Nucleus accumbens (tissue), 56 donors: ENCODE measurements at places on chromosomes 16 and 17.

DNA sequence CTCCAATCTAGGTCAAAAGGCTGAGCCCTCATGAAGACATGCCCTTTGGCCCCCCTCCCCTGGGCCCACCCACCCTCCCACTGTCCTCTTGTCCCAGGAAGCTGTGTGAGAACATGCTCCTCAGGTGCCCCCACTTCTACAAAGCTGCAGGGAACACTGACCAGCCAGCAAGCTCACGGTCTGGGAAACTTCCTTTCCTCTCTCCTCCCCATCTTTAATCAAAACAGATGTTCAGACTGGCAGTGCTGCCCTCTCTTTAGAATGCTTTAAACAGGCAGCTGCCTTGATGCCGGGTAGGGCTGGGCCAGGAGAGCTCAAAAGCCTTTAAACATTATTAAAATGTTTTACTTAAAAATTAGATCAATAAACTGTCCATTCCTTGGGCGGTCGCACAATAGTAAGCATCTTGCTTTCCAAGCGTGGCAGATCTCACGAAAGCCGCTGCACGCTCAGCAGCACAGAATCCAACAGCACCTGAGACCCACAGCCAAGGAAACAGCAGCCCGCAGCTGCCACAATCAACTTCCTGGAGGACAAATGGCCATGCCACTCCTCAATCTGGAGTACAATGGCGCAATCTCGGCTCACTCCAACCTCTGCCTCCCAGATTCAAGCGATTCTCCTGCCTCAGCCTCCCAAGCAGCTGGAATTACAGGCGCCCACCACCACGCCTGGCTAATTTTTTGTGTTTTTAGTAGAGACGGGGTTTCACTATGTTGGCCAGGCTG is 399.2 kb downstream of the SLC39A11 start:
- DNase-seq, result no peak

- DNase-seq, result no peak
These were observed 374.3 kb upstream of the XYLT1 start for GRCh38 chr16:17845031-17845430.

- DNase-seq, result no peak
These were observed 93.1 kb downstream of the SPACA3 start for GRCh38 chr17:33084755-33085154.

DNA sequence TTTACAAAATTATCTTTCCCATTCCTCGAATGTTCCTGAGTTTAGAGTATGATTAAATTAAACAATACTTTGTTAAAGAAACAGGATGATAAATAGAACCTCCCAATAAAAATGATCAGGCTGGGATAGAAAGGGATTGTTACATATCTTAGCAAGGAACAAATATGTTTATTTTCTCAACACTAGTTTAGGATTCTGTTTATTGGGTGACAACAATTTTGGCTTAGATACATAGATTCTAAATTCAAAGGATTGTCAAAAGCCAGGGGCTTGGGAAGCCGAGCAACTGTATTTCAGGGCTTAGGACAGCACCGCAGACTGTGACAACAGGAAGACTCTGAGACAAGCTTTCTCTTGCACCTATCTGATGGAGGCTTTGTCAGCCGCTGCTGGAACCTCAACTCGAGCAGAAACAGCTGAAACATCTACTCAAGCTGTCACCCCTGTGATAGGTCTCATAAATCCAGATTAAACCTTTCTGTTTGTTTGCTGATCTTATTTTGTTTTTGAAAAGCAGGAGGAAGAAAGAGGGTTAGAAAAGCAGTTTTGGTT is 562.8 kb upstream of the ZFHX3 start:
- DNase-seq, result no peak

DNA sequence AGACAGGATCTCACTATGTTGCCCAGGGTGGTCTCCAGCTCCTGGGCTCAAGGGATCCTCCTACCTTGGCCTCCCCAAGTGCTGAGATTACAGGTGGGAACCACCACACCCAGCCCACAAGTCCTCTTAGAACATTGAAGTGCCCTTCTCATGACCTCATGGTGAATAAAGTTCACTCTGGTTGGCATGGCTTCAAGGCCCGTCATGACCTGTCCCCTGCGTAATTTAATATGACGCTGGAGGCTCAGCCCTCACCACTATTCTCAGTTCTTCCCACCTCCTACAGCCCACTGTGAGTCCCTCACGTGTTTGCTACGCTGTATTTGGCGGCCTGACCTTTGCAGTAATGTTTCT is 1.9 kb downstream of the ENDOV start:
- DNase-seq, result no peak

DNA sequence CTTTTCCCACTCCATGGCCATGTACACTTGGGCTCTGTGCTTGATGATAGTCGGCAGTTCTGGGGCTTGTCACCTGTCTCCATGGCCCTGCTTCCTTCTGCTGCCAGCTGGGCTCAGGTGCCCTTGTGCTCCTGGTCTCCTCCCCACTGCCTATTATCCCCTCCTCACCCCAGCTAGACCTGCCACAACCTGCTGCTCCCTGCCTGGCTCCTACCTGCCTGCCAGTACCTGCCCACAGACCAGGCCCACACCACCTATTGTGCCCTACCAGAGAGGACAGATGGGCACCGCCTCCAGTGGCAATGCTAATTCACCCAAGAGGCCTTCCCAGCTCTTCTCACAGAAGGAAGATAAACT is 538 bp upstream of the RAPGEFL1 start:
- no peak for DNase-seq

- DNase-seq, result no peak
These were observed 44.3 kb downstream of the LCMT1 start for GRCh38 chr16:25155553-25156460.

DNA sequence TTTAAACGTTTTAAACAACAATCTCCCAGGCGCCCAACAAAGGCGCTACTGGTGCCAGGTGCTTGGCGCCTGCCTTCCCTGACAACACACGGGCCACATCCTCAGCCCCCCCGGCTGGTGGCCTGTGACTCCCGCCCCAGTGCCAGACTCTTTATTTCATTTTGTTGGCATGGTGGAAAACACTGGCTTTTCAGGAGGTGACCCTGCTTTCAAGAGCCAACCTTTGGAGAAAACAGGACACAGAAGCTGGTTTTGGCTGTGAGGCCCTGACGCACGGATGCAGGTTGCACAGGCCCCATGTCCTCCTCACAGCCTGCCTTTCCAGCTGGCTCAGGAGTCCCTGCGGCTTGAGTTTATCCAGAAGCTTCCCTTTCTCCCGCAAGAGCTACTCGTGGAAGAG is 100.0 kb downstream of the METRNL start:
- no peak for DNase-seq

GRCh38 chr17:9356488-9356911 is 219.1 kb downstream of the STX8 start:
- DNase-seq, result peak; percentile 15

GRCh38 chr17:4739122-4740024 is at the start of the genes CXCL16 and ZMYND15:
CXCL16 (minus strand) TSS chr17:4739928; CDS start chr17:4739339, 589 bp downstream.
ZMYND15 (plus strand) TSS chr17:4739833; CDS start chr17:4740549, 716 bp downstream.
- DNase-seq, result no peak

GRCh38 chr17:49817993-49818392 is 29.5 kb downstream of the KAT7 start:
- no peak for DNase-seq

- no peak for DNase-seq
These were observed 60.2 kb upstream of the PHOSPHO1 start for GRCh38 chr17:49290690-49291359.
